RPMI7951 (cell line): ENCODE measurements at places on chromosomes 1 and 21. TPM values are rescaled to one million over a fixed set of nuclear protein-coding genes. Genes with fewer than 3 reads are reported as not detected.

The CD247 gene
- total RNA-seq: 0.20 TPM in 1 of 2 replicates, not detected in the other

The IVNS1ABP gene
- 57.1 and 67.0 TPM in 2 replicates for total RNA-seq

The SLC1A7 gene
- total RNA-seq: not detected in 2 replicates

GRCh38 chr21:16022921-16023320 is 293.1 kb downstream of the USP25 start:
- no peak for DNase-seq

- DNase-seq: no peak
Observed at GRCh38 chr1:143720087-143721023, 251.4 kb downstream of the FAM72C start.

- DNase-seq: peak; percentile 91
Observed at GRCh38 chr1:91650764-91651163, 150.1 kb downstream of the CDC7 start.

GRCh38 chr1:192669174-192669573 is 33.2 kb downstream of the RGS13 start:
- no peak for DNase-seq

DNA sequence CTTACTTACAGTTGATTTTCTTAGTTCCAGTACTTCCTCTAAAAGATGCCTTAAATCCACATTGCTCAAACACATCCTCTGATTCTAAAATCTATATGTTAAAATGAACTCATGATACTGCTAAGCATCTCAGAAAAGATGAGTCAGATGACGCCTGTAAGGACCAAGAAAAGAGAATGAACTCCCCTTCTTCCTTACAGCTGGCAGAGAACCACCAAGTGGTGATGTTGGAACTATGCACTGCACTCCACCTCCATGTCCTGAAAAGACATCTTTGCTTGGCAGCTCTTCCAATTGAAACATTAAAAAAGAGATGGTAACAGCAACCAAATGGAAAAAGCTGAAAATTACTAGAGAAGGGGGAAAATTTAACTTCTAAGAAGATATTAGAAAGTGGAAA is 648.8 kb downstream of the PTPRC start:
- no peak for DNase-seq

- DNase-seq: no peak
Observed at GRCh38 chr1:211908951-211909350, 78.4 kb upstream of the LPGAT1 start.

DNA sequence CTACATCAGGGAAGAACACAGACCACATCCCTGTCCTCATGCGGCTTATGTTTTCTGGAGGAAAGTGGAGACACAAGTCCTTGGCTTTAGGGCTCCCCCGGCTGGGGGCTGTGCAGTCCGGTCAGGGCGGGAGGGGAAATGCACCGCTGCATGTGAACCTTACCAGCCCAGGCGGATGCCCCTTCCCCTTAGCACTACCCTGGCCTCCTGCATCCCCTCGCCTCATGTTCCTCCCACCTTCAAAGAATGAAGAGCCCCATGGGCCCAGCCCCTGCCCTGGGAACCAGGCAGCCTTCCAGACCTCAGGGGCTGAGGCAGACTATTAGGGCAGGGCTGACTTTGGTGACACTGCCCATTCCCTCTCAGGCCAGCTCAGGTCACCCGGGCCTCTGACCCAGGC is 45.5 kb downstream of the TNNT2 start:
- no peak for DNase-seq

- DNase-seq: peak; percentile 37
Observed at GRCh38 chr1:198936371-198937083, 297.7 kb downstream of the PTPRC start.

- DNase-seq: no peak
Observed at GRCh38 chr1:239833723-239834122, 258.0 kb upstream of the FMN2 start.
